Activated CD8-positive, alpha-beta T cell treated with anti-CD3 and anti-CD28 coated beads for 36 hours (primary cell): ENCODE measurements at places on chromosomes 12 and 14. TPM values are rescaled to one million over a fixed set of nuclear protein-coding genes. Genes with fewer than 3 reads are reported as not detected.

Gene KRT77
- total RNA-seq = not detected

DNA sequence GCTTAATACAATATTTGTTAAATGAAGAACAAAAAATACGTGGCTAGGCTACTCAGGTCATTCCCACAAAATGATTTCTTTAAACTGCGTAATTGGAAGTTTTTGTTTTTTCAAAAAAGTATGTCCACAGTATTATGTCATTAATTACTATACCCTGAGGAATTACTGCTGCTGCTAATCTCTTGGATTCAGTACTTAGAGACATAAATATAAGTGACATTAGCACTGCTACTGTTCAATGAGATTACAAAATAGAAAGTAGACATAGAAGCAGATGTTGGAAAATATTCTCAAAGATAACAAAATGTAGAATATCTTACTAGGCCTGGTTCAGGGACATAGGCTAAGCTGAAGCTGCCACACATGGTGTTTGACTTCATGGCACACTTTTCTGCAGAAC lies 36.3 kb downstream of the HMGA2 start:
- H3K4me3 ChIP-seq = no peak overlapping the region
- no peaks in the 10 kb centered on the region for H3K4me1 ChIP-seq
- DNase-seq = no peak
- peaks cover 6% of the 10 kb centered on the region for H3K27me3 ChIP-seq
- no peak overlapping the region for H3K27ac ChIP-seq

DNA sequence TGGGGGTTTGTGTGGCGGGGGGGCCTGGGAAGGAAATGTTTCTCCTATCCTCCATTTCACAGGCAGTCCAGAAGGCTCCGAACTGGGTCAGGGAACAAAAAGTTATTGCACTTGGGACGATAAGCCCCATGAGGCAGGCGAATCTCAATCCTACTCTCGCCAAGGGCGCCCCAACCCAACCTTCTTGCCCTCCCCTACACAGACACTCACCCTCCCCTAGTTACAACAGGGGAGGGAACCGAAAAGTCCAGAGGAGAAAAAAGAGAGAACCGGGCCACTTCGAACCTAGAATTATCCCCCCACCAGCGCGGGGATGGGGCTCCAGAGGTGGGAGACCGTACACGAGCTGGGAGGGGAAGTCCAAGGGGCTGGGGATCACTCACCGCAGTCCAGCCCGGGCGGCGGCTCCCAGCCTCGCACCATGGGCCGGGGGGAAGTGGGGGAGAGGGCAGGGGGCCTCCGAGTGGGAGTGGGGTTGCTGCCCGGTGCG lies 357 bp downstream of the HOMEZ start:
- H3K4me1 ChIP-seq = peaks cover 27% of the 10 kb centered on the region
- peaks cover 11% of the 10 kb centered on the region for H3K36me3 ChIP-seq
- DNase-seq = no peak
- H3K27ac ChIP-seq = peak overlapping the region; percentile 93

Gene KRT2
- total RNA-seq = not detected

GRCh38 chr14:100304825-100305323 lies 1.4 kb downstream of the SLC25A29 start:
- peak overlapping the region; percentile 14 for H3K27ac ChIP-seq
- H3K4me3 ChIP-seq = peak overlapping the region; percentile 78
- H3K36me3 ChIP-seq = no peaks in the 10 kb centered on the region
- H3K4me1 ChIP-seq = peaks cover 12% of the 10 kb centered on the region

Gene PARPBP
- 26.1 TPM for total RNA-seq

Gene IFNG-AS1
- not detected for total RNA-seq

DNA sequence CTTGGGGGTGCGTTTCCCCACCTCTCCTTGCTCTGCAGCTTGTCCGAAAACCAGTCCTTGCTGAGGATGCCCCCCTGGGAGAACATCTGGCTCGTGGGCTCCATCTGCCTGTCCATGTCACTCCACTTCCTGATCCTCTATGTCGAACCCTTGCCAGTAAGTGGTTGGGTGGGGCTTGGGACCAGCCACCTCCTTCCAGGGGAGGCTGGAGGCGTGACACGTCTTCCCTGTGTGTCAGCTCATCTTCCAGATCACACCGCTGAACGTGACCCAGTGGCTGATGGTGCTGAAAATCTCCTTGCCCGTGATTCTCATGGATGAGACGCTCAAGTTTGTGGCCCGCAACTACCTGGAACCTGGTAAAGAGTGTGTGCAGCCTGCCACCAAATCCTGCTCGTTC lies 57.5 kb downstream of the ANAPC7 start:
- no peak overlapping the region for H3K4me3 ChIP-seq
- H3K27ac ChIP-seq = no peak overlapping the region
- no peaks in the 10 kb centered on the region for H3K27me3 ChIP-seq
- peaks cover 59% of the 10 kb centered on the region for H3K36me3 ChIP-seq
- H3K4me1 ChIP-seq = peaks cover 32% of the 10 kb centered on the region

Gene GPN3
- 69.1 TPM for total RNA-seq

Gene MGAT2
- 30.2 TPM for total RNA-seq

Gene GALNT6
- 22.3 TPM for total RNA-seq

DNA sequence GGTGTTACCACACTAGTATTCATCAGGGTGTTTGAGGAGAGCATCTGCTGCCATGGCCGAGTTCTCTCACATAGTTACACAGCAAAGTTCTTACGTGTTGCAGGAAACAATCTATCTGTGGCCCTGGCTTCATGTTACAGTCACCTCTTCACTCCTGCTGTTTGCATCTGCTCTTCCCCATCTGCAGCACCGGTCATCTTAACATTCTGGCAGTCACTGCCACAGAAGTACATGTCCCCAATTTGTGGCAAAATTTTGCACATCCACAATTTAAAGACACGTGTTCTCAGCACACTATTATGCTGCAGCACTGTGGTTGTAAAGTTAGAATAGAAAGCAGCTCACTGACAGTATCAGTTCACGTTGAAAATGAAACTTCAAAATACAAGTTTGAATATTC lies 23.2 kb downstream of the MAPK1IP1L start:
- no peaks in the 10 kb centered on the region for H3K36me3 ChIP-seq
- no peaks in the 10 kb centered on the region for H3K27me3 ChIP-seq
- no peak for DNase-seq
- H3K4me1 ChIP-seq = peaks cover 27% of the 10 kb centered on the region
- H3K27ac ChIP-seq = no peak overlapping the region
